Stomach (tissue), 19 donors: ENCODE measurements at places on chromosomes 2 and 18. TPM values are rescaled to one million over a fixed set of nuclear protein-coding genes. Genes with fewer than 3 reads are reported as not detected.

- no peak for DNase-seq
Observed at GRCh38 chr18:9787036-9787435, 78.9 kb downstream of the RAB31 start.

MROH2A gene
- total RNA-seq = 4.0 TPM

PRKRA gene
- total RNA-seq = 59.7 TPM

TUBB8B gene
- total RNA-seq = not detected

GRCh38 chr2:42842466-42842865 is 50.1 kb upstream of the HAAO start:
- DNase-seq = no peak

PXDN gene
- total RNA-seq = 71.6 TPM
